Hematopoietic multipotent progenitor cell treated with erythropoietin and hydrocortisone succinate and interleukin-3 and kit ligand, for 6 days (in vitro differentiated cells): ENCODE measurements at places on chromosomes 3 and 15.

DNA sequence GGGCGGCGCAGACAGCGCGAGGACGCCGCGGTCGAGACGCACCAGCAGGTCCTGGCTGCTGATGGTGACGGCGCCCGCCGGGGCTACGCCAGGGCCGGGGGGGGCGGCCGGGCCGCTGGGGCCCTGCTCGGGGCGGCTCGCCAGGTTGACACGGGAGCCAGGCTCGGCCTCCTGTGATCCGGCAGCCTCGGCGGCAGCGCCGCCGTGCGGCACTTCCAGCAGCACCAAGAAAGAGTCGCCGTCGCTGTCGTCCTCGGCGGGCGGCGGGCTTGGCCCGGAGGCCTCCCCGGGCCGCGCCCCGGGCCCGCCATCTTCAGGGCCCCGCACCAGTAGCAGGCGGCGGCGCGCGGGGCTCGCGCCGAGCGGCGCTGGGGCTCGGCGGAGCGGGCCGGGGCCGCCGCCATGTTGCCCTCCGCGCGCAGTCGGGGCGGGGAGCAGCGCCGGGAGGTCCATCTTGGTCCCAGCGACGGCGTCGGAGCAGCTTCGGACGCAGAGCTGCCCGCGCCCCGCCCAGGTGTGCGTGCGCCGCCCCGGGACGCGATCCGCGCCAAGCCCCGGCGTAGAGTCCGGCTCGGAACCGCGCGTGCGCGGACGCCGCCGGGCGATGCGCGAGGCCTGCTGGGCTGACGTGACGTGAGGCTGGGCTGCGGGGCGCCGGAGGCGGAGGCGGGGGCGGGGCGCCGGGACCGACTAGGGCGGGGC lies at the start of gene ZXDC:
Gene ZXDC, minus strand, starts transcription at position 479 of the 702 bp plus-strand sequence. Its CDS starts 26 bp downstream, at position 453.
- peak; percentile 93 for DNase-seq

GRCh38 chr15:40257656-40258450 lies 19.0 kb downstream of the PAK6 start:
- no peak for DNase-seq

- DNase-seq = no peak
These were observed 306.5 kb upstream of the SLITRK3 start for GRCh38 chr3:165502707-165503106.

DNA sequence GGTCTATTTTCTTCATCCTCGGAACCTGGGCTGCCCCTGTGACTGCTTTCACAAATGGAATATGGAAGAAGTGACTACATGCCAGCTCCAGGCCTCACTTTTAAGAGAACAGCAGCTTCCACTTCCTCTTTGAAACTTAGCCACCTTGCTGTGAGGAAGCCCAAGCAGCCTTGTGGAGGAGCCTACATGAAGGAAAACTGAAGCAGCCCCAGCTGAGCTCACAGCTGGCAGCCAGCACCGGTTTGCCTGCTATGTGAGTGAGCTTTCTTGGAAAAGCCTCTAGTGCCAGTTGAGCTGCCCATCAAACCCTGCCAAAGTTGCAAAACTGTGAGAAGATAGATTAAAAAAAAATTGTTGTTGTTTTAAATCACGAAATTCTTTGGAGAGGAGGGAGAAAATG lies 498.0 kb upstream of the PROK2 start:
- DNase-seq = no peak

DNA sequence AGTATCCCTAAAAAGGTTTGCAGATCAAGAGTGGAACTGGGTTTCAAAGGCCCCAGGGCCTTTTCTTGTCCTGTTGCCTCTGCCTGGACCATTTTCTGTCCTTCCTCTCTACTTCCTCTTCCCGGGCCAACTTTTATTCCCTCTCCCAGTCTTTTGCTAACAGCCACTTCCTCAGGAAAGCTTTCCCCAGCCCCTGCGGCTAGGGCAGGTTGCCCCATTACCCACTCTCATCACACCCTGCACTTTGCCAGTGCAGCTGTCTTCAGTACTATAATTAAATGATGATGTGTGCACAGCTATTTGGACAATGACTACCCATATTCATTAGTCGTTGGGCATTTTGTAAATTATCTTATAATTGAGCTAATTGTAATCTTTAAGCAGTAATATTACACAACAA lies 150.5 kb upstream of the THBS1 start:
- DNase-seq = no peak

- DNase-seq = no peak
These were observed 184.9 kb upstream of the LPP start for GRCh38 chr3:187968883-187969580.

DNA sequence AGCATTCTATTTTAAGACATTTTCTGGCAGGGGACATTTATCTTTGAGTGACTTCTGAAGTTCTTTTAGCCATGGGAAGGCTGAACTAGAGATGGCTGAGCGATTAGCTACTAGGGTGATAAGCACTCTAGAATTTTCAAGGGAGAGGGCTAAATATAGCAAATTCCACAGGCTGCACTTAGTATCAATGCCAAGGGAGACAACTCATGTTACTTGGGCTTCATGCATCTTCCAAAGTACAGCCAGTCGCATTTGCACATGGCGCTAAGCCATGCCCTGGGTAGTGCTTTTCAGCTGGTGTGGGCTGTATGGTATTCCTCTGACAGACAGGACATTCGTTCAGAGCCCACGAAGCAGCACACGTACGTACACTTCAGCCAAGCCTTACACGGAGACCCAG lies 69.6 kb downstream of the RYR3 start:
- no peak for DNase-seq
